ENCODE measurements at places on chromosomes 4 and X.
A peak's percentile ranks its signal among the peaks of the same experiment; 100 is the strongest.

GRCh38 chr4:158211222-158211621 lies 936 bp downstream of the TMEM144 start:
- DNase-seq = no peak

DNA sequence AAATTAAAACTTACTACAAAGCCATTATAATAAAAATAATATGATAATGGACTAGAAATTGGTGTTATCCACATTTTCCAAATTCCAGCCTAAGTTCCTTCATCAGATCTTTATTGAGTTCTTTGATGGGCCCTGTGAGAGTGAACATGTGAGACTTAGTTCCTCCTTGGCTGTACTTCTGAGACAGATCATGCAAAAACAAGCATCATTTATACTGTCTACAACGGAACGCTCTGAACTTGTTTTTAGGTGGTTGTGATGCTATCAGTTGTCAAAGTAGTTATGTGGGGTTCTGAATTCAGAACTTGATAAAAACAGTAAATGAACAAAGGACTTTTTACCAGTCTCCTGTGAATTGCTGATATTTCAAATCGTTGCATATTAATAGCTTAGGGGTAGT lies 48.9 kb downstream of the JADE3 start:
- no peak for DNase-seq

DNA sequence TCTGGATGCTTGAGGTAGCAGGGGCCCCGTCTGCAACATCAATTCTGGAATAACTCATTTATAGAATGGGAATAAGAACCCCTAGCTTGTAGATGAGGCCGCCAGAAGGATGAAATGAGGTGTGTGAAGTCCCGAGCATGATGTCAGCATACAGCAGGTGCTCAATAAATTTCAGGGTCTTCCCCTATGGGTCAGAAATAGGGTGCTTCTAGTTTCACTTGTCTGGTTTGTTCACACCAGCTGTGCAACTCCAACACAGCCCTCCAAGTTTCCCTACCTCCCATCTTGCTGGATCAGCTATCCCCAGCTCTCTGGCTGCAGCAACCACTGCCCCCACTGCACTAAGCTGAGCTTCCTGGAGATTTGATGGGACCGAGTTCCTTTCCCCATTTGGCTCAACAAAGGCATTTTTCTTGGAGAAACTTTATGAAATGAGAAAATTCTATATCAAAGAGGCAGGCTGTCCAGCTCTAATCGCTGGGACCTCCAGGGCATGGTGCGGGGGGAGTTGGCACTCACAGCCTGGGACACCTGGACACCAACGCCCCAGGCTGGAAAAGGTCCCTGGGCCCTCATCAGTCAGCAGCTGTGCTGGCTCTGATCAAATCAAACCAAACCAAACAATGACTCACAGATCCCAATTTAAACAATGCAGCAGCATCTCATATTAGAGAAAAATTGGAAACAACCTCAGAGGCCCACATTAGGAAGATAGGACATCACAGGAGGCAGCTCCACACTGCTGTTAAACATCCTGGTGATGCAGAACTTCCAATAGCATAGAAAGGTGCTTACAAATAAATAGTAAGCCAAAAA lies 13.3 kb downstream of the SLC2A9 start:
- DNase-seq = no peak

GRCh38 chr4:47715716-47716416 lies 122.0 kb downstream of the CORIN start:
- no peak for DNase-seq

- no peak for DNase-seq
These were observed 318.9 kb upstream of the GATB start for GRCh38 chr4:152079543-152080293.

- DNase-seq = no peak
These were observed 822 bp downstream of the ZNF275 start for GRCh38 chrX:153334654-153335295.

GRCh38 chr4:166293556-166293955 lies 420.5 kb downstream of the TLL1 start:
- DNase-seq = no peak

- no peak for DNase-seq
These were observed 3.0 kb upstream of the IRF2 start for GRCh38 chr4:184477201-184477999.

DNA sequence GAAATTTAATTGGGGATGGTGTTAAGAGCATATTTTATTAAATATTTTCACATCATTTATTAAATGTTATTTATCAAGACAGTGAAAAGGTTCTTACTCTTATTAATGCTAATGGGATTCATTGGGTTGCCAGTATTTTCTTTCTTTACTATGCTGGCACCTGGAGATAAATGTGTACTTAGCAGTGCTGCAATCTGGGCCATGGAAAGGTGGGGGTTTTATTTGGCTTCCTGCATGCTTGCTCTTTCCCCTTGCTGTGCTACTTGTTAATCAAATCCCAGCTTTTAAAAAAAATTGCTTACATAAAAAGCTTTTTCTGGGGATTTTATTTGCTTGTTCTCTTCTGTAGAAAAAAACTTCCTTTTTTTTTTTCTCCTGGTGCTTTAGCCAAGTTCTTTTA lies 48.3 kb downstream of the ZAR1 start:
- DNase-seq = no peak

GRCh38 chr4:155007660-155008176 lies 200.7 kb upstream of the NPY2R start:
- DNase-seq = no peak

GRCh38 chrX:155027509-155028066 lies 944 bp downstream of the FUNDC2 start:
- no peak for DNase-seq

- DNase-seq = no peak
These were observed at the start of gene PRDM8 for GRCh38 chr4:80196922-80197573. Gene PRDM8 (plus strand): TSS chr4:80197503. CDS start chr4:80200081, 2,578 bp downstream.

DNA sequence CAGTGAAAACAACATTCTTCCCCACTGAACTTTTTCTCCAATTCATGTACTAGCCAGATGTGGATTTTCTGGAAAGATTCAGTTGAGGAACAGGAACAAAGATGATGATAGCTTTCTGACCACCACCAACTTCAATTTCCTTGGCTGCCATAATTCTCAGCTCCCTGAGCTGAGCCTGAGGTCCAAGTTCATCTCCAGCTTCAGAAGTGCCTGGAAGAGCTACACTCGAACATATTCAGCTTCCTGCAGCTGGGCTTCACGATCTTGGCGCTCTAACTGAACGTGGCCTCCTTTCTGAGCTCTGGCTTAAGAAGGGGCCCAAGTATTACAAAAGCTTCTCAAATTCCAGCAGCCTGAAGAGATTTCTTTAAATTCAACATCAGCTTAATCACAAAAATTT lies 83.9 kb downstream of the QDPR start:
- DNase-seq = no peak

DNA sequence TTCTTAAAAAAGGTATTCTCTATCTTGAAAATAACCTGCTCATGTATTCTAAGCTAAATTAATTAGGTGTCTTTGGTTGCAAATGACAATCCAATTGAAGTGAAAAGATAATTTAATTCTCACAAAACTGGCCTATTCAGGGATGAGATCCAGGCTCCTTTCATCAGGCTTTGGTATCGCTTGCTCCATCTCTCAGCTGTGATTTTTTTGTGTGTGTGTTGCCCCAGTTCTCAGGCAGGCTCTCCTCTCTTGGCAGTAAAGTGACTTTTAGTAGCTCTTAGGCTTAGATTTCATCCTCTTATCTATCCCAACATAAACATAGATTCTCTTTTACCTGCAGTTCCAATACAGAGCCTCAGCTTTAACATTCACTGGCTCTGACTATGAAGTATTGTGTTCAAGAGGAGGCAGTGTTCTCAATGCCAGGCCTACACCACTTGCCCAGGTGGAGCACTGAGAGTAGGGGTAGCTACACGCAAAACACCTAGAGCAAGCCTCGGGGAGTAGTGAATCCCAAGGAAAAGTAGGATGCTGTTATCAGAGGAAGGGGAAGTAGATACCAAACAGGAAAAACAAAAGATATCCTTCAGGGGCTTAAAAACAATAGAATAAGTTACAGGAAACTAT lies 392.4 kb upstream of the ATOH1 start:
- DNase-seq = no peak

- no peak for DNase-seq
These were observed 666.4 kb upstream of the NR3C2 start for GRCh38 chr4:149108626-149109025.

- DNase-seq = no peak
These were observed 911.2 kb downstream of the FSTL5 start for GRCh38 chr4:161252520-161253141.

DNA sequence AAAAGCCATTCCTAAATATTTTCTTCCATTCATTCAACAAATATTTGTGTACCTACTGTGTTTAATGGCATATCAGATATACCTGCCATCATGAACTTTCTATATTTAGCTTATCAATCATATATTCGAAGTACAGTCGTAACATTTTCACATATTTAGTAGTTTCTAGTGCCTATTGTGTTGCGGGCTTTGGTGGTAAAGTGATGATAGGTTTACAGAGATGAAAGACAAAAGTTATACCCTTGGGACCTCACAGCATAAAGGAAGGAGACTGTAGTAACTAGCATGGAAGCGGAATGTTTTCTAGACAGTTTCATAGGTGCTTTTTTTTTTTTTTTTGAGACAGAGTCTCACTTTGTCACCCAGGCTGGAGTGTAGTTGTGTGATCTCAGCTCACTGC lies 39.5 kb downstream of the RBPJ start:
- no peak for DNase-seq

DNA sequence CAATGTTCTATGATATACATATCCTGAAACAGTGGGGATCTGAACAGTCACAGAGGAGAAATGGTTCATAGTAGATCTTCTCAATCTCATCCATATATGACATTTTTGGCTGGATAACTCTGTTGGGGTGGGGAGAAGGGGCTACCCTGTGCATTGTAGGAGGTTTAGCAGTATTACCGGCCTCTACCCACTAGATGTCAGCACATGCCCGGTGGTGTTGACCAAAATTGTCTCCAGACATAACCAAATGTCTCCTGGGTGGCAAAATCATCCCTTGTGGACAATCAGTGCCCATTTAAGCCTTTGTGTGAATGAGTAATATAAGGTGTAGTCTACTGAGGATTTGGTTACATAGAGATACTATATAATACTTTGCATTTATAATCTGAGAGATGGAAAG lies 89.9 kb downstream of the PLS3 start:
- DNase-seq = peak; percentile 20

DNA sequence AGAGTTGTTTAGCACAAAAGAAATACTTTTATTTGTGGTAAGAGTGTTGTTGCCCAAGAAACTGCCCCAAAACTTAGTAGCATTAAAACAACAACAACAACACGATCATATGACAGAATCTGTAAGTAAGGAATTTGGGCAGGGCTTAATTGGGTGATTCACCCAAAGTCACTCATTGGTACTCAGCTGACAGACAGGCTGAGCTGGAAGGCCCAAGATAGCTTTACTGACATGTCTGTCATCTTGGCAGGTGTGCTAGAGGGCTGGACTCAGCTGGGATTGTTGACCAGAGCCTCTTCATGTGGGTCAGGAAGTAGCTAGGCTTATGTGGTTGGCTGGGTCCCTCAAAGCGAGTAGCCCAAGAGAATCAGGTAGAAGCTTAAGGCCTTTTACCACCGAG lies 52.3 kb downstream of the KIAA0232 start:
- DNase-seq = no peak

- DNase-seq = no peak
These were observed 116.9 kb downstream of the STPG2 start for GRCh38 chr4:98026362-98026761.

- DNase-seq = peak; percentile 35
These were observed 45.8 kb upstream of the IL21 start for GRCh38 chr4:122666527-122667245.

DNA sequence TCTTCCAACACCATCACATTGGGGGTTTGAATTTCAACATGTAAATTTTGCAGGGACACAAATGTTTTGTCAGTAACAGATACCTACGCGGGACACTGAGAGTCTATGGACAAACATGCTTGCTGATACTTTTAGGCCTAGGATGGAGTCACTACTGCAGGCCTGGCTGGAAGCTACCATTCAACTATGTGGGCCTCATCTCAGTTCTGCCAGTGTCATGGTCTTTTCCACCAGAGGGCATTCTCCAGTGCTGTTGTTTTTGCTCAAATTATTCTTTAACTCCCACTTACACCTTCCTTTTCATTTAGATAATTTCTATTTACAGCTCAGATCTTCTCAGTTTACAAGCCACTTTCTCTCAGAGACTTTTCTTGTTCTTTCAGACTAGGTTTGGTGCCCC lies 7.0 kb upstream of the ANK2 start:
- DNase-seq = no peak

GRCh38 chr4:11415409-11416070 lies 13.2 kb downstream of the HS3ST1 start:
- no peak for DNase-seq

- DNase-seq = no peak
These were observed 64.5 kb upstream of the MAGEA10 start for GRCh38 chrX:152202886-152203285.

DNA sequence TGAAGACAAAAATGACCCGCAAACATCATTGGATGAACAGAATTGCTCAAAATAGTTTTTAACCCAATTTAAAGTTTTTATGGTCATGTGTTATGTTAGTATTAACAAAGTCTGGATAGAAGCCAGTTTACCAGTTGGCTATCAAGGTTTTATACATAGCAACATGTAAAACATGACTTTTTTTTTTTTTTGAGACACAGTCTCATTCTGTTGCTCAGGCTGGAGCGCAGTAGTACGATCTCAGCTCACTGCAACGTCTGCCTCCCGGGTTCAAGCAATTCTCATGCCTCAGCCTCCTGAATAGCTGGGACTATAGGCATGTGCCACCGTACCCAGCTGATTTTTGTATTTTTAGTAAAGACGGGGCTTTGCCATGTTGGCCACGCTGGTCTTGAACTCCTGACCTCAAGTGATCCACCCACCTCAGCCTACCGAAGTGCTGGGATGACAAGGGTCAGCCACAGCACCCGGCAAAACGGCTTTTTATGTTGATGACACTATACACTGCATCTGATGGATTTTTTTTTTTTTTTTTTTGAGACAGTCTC lies 3.4 kb downstream of the SAT1 start:
- no peak for DNase-seq

DNA sequence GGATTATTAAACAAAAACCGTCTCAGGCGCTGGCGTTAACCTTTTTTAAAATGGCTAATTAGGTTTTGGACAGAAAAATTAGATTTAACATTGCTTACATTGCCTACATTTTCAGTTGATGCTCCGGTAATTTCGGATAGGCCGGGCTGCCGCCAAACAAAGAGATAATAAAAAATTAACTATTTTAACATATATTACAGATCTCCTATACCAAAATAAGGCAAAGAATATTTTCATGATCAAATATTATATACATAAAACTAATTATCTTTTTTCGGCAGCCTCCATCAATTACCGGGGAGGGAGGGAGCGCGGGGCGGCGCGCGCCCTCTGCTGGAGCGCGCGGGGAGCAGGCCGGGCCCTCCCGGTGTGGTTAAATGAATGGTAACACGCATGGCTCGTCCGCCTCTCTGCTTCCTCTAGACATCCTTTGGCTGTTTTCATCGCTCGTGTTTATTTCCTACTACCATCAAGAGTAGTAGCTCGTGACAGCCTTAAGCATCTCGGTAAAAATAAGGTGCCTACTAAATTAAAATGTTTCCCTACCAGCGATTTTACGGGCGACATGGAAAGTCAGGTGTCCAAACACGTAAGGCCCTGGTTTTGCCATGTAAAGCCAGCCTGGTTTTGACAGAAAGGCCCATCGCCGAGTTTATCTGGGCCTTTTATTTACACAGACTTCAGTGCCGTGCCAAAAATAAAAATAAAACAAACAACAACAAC lies 52.4 kb upstream of the TMEM33 start:
- no peak for DNase-seq
